Kidney epithelial cell (primary cell): ENCODE measurements at places on chromosomes 1 and 21.

DNA sequence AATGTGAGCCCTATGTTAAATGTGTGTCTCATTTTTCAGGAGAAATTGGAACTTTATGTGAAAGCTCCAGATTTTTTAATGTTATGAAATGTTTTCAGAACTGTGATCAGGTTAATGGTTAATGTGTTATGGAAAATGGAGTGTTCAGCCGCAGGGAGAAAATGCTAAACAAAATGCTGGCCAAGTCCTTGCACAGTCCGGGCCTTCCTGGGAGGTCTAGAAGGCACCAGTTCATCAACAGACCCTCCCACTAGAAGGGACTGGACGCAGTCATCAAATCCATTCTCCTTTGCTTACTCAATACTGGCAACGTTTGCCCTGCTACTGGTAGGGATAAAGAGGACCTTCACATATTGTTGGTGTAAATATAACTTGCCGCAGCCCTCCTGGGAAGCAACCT, 43.4 kb downstream of the VWA5B1 start:
- no peak for DNase-seq

GRCh38 chr1:64575881-64576676, 106.2 kb downstream of the CACHD1 start:
- DNase-seq: no peak

DNA sequence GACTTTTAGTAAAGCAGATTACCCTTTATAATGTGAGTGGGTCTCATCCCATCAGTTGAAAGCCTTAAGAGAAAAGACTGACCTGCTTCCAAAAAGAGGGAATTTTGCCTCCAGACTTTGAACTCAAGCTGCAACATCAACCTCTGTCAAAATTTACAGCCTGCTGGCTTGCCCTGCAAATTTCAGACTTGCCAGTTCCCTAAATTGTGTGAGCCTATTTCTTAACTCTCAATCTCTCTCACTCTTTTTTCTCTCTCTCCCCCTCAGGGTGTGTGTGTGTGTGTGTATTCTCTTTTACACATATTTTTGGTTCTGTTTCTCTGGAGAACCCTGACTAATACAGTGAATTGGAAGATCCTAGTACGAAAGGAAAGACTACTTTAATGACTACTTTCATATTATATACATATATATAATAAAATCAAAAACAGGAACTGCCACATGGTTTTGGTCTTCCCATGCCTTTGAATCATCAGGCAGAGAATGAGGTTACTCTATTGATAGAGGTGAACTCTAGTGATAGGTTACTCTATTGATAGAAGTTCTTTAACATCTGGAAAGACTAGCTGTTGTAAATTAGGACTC, 6.4 kb downstream of the OR2C3 start:
- no peak for DNase-seq

GRCh38 chr1:222953585-222953984, 138.7 kb downstream of the DISP1 start:
- DNase-seq: no peak

- DNase-seq: no peak
These were observed 56.8 kb downstream of the COL6A1 start for GRCh38 chr21:46038341-46038829.

DNA sequence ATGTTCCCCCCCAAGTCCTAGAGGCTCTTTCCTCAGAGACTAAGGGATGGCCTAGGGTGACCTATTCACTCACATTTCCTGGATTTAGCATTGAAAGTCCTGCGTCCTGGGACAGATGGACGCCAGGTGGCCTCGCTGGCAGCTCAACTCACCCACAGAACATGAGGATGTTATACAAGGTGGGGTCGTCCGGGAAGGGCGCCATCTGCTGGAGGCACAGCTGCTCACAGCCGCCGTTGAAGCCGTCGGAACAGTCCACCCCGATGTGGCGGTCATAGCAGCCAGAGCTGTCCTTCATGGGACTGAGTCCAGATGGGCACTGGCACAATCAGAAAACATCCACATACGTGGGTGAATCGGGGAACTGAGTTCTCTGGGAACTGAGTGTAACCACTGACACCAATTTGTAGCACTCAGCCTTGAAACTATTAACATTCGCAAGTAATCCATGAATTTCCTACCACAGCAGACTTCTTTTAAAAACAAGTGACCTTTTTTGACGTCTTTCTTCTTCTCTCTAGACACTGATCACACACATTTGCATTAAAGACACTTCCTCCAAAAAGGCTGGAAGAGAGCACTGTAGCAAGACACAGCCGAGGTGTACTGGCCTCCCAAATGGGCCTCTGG, 215.4 kb downstream of the ASTN1 start:
- peak; percentile 2 for DNase-seq

GRCh38 chr1:18614069-18614735, 16.4 kb upstream of the PAX7 start:
- no peak for DNase-seq

DNA sequence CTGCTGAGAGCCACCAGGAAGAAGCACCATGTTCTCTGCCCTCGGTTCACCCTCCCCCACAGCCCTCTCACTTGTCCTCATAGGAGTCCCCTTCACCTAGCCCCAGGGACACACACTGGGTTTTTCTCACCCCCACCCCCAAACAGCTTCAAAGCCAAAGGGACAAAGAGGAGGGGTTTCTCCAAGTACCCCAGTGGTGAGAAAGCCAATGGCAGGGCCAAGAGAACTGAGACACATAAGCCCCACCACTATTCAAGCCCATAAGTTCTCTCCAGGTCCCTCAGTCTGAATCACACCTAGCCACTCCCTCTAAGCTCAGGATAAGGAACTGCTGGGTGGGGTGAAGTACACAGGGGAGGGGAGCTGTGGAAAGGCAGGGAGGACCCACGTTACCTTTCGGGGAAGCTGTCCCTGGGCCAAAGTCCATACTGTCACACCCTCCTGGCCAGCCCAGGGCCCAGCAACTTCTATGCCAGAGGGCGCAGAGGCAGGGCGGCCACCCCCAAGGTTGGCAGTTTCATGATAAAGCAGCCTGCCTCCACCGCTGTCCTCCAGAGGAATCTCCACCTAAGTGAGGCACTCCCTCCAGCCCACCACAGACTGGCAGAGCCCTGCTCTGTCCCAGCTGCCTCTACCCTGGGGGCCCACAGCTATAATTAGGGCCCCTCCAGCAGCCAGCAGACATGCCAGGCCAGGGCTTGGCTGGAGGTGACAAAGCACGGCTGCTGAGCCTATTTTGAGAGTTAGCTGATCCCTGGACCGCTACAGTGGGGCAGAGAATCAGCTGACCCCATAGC, 39.0 kb upstream of the PPP1R15B start:
- DNase-seq: no peak

- DNase-seq: no peak
These were observed 9.3 kb downstream of the TCP10L start for GRCh38 chr21:32576011-32576410.

DNA sequence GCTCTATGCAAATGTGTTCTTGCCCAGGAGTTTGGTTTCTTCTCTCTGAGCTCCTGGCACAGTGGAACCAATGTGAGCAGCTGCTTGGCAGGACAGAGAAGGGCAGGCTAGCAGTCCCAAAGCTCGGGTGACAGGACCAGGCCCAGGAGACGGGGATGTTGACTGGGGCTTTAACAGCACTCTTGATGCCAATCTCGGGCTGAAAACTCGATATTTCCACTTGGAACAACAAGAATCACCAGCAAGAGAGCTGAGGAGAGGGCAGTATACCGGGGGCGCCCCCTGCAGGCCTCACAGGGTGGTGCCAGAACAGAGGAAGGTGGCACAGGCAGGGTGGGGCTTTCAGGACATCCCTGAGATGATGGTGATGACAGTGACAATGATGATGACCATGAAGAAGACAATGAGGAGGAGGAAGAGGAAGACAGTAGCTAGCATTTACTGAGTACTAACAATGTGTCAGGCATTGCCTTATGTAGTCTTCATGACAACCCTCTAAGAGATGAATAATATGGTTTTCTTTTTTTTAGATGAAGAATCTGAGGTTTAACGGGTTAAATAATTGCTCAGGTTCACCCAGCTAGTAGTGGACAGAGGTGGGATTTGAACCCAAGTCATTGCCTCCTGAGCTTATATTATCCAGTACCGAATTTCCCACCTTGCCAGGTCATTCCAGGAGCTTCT, 2.7 kb upstream of the KCNJ9 start:
- no peak for DNase-seq

DNA sequence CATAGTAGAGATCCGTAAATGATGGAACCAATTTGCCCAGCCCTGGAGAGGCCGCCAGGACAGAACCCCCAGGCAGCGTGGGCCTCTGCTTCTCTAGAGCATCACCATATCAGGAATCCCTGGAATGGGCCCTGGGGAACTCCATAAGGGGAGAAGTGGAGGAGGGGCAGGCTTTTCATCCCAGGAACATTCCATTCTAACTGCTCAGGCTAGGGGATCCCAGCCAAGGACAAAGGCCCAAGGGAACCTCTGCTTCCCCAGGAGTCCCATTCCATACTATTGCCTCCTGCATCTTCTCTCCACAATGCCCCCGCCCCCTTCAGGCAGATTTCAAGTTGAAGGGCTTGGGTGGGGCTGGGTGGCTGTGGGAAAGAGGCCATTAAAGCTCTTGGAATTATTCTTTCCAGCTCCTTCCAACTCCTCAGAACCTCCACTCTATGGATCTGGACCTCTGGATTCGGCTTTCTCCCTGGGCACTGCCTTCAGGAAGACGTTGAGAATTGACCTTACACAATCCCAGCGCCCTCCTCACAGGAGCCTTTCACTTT, 6.0 kb downstream of the TRNP1 start:
- DNase-seq: no peak

- DNase-seq: peak; percentile 26
These were observed 343.4 kb downstream of the MATN1 start for GRCh38 chr1:30379684-30380624.

GRCh38 chr1:211577277-211577818, 1.6 kb downstream of the SLC30A1 start:
- DNase-seq: no peak

DNA sequence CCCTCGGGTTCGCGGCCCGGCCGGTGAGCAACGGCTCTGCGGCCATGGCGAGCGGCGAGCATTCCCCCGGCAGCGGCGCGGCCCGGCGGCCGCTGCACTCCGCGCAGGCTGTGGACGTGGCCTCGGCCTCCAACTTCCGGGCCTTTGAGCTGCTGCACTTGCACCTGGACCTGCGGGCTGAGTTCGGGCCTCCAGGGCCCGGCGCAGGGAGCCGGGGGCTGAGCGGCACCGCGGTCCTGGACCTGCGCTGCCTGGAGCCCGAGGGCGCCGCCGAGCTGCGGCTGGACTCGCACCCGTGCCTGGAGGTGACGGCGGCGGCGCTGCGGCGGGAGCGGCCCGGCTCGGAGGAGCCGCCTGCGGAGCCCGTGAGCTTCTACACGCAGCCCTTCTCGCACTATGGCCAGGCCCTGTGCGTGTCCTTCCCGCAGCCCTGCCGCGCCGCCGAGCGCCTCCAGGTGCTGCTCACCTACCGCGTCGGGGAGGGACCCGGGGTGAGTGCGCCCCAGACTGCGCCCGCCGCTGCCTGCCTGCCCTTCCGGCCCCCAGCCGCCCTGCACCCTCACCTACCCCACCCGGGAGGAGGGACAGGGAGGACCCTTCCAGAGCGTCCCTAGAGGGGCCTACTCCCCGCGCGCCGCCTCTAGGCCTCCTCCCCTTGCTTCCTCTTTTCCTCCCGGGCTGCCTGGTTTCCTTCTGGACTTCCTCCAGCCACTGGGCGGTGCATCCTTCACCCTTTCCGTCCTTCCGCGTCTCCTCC, at the start of gene RNPEP:
RNPEP (plus strand) TSS at position 26 of the 757 bp plus-strand sequence; CDS start at position 45, 19 bp downstream.
- DNase-seq: no peak

DNA sequence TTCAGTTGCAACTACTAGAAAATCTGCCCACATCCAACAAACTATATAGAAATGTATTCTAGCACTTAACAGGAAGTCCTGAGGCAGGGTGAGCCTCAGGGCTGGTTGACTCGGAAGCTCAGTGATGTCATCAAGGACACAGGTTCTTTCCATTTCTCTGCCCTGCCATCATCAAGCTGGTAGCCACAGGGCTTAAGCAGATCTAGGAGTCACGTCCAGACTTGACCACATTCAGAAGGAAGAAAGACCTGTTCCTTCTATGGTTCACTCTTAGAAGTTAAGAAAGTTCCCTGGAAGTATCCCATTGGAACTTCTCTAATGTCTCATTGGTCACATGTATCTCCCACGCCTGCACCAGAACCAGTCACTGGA, 438.1 kb downstream of the PRDM2 start:
- no peak for DNase-seq

GRCh38 chr1:158506369-158506987, 34.5 kb downstream of the OR10R2 start:
- no peak for DNase-seq

- no peak for DNase-seq
These were observed 218.6 kb downstream of the SLC44A5 start for GRCh38 chr1:75392278-75392677.

DNA sequence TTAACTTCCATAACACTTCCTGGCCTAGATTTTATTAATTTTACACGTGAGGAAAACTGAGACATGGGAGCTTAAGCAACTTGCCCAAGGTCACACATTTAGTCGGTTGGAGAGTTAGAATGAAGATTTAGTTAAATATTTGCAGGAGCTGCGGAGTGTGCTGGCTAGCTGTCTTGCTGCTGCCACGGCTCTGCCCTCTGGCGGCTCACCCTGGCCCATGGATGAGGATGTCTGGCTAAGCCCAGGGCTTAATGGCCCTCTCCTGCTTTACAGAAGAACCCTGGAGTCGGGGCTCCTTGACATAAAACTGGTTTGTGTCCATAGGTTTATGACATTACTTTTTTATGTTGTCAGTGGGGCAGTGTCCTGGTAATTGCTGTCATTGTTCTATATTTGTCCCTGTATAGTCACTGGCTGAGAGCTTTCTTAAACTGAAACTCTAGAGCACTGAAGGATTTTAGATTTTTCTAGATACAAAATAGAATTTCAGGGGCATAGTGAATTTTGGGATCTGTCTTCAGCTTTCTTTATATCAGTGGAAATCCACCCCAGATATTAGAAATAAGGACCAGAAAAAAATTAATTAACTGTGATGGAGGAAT, 88.9 kb upstream of the WLS start:
- DNase-seq: peak; percentile 35

DNA sequence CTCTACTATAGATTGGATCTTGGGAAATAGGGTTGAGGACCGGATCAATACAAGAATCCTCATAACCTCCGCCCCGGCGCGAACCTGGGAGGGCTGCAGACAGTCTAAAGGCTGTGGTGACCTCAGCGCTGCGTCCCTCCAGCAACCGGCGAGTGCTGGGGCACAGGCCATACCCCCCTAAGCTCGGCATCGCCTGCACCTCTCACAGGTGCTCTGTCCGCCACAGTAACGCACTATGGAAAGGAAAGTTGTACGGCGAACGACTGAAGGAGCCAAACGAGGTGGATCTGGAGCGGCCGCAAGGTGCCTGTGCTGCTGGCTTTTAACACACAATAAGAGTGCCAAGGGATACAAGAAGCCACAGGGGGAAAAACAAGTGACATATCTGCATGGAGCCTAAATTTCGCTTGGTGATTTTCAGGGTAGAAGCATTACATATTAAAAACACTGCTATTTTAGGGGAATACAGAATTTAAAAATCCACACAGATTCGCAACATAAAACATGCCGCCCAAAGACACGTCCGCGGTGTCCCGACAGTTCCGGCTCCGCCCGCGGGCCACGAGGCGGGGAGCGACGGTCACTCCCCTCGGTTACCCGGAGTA, 1.4 kb upstream of the RBM15 start:
- DNase-seq: no peak

DNA sequence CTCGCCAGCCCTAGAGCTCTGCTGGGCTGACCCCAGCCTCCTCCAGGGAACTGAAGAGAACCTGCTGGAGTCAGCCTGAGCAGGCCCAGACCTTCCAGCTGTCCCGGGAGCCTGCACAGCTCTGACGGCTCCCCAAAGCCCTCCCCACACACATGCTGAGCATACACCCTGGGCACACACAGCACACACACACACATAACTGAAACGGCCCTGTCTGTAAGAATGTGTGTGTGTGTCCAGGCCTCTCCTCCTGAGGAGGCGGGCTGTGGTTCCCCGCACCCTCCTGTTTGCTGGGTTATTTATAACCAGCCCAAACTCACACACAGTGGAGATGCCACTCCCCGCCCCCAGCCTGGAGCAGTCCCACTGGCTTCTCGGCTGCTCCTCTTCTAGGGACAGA, 20.2 kb downstream of the SDC3 start:
- peak; percentile 37 for DNase-seq
